ENCODE measurements at places on chromosomes 2 and 18.

DNA sequence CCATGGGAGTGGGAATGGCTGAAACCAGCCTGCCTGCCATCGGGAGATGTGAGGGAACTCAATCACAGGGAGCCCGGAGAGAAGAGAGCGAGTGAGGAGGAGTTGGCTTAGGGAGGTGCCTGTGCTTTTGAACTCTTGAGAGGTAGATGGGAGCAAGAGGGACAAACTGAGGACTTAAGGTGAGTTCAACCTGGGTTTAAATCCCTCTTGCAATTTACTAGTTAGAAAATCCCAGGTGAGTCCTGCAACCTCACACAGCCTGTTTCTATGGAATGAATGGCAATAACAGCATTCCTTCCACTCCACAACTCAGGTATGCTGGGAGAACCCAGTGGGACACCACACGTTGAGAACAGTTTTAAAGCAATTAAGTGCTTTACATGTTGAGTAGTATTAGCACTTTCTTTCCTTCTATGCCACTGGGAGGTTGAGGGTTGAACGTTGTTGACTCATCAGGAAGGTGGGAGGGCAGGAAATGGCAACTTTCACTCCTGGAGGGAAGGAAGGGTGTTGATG, 57.3 kb downstream of the VIT start:
- no peak for DNase-seq

DNA sequence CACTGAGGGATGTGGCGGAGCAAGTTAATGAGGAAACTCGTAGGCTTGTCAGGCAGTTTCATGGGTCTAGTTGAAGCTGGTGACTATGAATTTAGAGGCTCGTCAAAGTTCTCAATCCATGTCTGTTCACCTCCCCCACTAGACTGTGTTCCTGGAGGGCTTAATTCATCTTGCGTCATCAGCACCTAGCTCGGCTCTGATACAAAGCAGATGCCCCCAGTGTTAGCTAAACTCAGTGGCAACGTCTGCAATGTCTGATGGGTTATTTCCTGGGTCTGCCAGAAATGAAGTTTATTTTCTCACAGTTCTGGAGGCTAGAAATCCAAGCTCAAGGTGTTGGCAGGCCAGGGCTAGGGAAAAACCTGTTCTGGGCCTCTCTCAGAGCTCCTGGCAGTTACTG, 140.6 kb downstream of the PID1 start:
- no peak for DNase-seq

GRCh38 chr2:144517866-144518747, 1.8 kb downstream of the ZEB2 start:
- no peak for DNase-seq

DNA sequence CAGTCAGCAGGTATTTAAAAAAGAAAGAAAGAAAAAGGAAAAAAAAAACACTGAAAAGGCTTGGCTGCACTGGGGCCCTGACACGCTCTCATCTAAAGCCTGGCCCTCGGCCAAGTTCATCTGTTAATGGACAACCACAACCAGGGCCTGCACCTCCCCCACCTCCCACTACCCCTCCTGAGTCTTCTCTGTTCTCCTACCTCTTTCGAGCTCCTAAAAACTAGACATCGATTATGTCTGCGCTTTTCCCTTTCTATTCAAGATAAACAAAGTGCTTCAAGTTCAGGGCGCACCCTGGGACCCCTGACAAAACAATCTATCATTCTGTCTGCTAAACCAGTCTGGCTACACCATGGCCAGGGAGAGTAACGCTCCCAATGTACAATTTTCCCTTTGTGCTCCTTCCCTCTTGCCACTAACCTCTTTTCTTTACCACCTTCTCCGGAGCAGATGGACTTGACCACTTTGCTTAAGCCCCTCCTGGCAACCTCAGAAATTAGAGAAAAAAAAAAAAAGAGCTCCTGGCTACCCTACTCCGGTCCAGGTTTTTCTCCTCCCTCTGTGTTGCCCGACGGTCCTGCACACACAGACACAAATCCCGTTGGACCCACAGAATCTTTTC, 22.7 kb downstream of the BCL11A start:
- DNase-seq: no peak

DNA sequence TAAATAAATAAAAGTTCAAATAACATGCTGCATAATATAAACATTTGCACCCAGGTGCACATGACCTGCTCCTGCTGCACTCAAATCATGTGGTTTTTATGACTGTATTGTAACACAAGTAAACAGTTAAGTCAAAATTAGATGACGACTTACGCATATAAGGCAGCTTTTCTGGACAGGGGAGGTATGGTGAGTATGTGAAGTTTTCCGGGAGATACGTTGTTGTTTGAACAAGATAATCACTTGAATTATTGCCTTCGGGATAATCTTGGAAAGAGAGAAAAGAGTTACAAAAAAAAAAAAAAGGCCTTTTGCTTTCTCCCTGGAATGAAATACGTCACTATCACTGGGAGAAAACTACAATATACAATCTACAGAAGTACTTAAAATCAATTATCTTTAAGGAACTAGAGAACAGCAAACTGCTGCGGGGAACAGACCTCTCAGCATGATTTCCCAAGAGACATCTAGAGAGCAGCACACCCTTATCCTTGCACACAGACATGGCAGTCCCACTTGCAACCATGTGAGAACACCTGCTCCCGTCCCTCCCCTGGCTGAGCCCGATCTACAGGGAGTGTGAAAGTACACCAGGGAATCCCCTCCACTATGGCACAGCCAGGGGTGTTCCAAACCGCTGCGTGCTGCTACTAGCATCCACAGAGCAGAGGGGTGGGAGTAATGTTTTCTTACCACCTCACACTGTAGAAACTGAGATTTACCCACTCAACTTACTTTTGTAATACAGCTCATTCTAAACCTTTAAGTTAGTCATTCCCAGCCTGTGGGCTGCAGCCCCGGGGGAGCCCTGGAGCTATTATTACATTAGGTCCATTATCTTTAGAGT, 26.3 kb downstream of the B4GALT6 start:
- DNase-seq: no peak

DNA sequence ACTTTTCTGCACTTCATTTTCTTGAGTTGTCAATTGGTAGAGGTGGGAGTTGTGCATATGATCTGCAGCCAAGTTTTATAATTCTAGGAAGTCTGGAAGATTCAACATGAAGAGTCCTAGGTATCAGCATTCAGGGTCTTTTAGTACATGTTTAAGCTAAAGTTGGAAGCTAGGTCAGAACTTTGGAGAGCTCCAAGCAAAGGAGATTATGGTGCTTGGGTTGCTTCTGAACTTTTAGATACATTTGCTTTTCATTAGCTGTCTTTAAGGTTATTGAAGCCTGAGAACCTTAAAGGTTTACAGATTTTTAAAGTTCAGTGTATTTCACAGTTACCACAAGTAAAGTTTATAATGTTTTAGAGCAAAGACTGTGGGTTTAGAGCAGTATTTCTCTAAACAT, 85.5 kb downstream of the EPC2 start:
- no peak for DNase-seq

GRCh38 chr2:48715042-48715899, 40.3 kb downstream of the LHCGR start:
- no peak for DNase-seq

GRCh38 chr18:48940854-48941611, 9.7 kb downstream of the SMAD7 start:
- DNase-seq: peak; percentile 47
